Hypothalamus (tissue), 51 donors: ENCODE measurements at places on chromosomes 3 and 15.

DNA sequence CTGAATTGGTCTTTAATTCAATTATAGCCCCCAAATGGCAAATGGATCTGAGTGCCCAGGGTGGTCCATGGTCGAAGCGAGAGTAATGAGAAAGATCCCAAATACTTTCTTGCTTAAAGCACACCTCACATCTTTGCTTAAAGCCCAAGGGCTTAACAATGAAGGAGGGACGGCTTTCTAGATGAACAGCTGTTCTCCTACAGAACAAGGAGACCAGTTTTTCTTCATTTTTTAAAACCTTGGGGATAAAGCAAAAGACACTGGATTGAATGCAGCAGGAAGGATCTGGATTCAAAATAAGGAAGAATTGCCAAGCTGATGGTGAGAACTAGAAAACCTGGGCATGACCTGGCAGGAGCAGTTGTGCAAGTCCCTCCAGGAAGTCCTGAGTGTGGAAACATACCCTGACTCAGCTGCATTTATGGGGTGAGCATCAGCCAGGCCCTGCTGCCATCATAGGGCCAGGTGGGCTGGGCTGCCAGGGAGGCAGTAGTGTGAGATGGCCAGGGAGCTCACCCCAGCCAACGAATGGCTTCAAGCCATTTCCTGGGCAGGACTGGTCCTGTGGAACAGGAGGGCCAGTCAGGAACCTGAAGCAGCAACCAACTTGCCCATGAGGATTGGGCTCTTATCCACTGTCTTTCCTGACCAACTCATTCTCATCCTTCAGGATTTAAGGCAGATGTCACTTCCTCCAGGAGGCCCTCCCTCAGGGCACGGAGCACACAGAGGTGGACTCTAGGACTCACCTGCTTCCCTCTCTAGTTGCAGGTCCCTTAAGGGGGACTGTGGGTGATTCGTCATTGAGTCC, 18.4 kb upstream of the RHCG start:
- no peak for DNase-seq

DNA sequence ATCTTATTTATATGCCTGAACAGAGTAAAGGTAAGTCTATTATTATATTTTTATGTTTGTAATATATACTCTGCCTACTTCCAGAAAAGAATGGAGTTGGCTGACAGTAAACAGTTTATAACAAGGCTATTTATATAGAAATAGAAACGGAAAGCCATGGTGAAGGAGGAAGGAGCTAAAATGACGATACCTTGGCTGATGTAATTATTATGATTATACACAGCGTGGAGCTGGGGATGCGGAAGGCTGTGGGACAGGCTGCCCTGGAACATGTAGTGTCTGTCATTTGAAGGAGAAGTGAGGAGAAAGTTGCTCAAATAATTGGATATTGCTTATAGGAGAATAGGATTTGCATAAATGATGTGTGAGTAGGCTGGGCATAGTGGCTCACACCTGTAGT, 37.8 kb downstream of the CEMIP start:
- DNase-seq, result no peak

DNA sequence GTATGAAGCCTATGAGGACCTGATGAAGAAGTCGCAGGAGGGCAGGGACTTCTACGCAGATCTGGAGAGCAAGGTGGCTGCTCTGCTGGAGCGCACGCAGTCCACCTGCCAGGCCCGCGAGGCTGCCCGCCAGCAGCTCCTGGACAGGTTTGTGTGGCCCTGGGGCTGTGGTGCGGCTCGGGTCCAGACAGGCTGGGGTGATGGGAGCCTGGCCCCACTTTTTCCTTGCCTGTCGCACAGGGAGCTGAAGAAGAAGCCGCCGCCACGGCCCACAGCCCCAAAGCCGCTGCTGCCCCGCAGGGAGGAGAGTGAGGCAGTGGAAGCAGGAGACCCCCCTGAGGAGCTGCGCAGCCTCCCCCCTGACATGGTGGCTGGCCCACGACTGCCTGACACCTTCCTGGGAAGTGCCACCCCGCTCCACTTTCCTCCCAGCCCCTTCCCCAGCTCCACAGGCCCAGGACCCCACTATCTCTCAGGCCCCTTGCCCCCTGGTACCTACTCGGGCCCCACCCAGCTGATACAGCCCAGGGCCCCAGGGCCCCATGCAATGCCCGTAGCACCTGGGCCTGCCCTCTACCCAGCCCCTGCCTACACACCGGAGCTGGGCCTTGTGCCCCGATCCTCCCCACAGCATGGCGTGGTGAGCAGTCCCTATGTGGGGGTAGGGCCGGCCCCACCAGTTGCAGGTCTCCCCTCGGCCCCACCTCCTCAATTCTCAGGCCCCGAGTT, 29.0 kb downstream of the PTPN23 start:
- no peak for DNase-seq

GRCh38 chr3:54240-54639, 142.3 kb upstream of the CHL1 start:
- DNase-seq, result no peak

GRCh38 chr3:127258733-127259132, 29.1 kb downstream of the PRR20G start:
- DNase-seq, result no peak

DNA sequence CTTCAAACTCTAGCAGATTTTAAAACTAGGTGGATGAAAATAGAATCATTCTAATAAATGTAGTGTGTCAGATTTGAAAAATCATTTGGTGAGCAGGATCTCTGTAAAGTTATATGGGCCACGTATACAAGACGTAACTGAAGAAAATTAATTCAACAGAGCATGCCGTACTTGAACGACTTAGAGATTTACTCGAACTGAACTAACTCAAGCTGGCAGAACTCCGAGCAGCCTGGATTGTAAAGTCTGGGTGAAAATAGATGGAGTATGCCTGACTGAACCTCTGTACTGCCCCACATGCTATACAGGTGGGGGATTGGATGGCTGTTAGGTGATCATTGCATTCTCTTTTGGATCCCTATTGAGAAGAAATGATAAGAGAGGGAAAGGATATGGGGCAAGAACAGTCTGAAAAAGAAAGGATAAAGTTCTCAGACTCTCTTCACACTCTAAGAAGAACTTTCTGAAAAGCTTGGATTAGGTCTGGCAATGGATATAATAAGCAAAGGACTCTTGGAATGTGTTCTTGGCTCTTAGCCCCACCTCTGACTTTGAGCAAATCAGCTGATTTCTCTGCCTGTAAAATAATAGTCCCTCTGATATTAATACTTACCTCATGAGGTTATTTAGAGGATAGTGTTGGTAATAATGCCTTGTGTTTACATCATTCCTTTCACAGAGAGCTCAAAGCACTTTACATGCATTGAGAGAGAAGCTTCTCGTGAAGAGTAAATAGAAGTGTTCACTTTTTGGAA, 147.5 kb downstream of the FILIP1L start:
- DNase-seq, result no peak

DNA sequence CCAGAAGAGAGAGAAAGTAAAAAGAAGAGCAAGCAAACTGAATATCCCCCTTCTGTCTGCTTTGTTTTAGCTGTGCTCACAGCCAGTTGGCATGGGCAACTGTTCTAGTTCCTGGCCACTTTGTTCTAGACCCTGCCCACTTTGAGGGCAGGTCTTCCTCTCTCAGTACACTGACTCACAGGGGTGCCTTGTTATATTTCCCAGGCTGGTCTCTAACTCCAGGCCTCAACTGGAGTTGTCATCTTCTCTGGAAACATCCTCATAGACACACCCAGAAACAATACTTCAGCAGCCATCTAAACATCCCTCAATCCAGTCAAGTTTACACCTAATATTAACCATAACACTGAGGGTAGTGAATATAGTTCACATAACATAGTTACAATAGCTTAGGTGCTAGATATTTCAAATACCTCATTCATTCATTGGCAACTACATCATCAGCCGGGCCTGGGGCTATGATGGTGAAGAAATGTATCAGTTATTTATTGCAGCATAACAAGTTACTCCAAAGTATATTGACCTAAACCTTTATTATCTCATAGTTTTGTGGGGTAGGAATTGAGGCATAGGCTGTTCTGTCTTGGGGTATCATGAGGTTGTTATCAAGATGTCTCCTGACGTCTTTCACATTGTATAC, 106.0 kb downstream of the UBE2E2 start:
- DNase-seq, result no peak

DNA sequence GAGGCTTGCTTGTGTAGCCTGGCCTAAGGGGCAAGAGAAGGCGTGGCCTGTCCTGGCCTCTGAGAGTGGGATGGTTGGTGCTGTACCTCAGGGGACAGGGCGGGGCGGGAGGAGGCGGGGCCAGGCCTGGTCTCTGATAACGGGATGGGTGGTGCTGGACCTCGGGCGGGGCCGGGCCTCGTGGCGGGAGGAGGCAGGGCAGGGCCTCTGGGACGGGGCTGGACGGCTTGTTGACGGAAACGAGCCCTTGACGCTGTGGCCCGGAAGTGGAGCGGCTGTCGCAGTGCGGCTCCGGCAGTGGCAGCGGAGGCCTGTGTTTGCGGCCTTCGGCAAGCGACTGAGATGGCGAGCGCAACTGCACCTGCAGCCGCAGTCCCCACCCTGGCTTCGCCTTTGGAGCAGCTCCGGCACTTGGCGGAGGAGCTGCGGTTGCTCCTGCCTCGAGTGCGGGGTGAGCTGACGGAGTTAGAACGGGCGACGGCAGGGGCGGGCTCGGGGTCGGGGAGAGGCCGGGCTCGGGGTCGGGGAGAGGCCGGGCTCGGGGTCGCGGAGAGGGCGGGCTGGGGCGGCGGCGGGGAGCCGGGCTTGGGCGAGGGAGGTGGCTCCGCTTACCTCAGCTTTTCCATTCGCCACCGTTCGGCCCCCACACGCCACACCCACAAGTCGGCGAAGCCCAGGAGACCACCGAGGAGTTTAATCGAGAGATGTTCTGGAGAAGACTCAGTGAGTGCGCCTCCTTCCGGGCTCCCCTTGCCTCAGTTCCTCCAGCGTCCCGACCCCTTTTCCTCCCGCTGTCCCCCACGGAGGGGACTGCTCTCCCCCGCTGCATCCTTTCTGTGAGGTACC, at the start of gene CCNDBP1:
CCNDBP1 (plus strand) TSS at position 247 of the 846 bp plus-strand sequence; CDS start at position 343, 96 bp downstream.
- DNase-seq, result peak; percentile 39

GRCh38 chr3:142888481-142889211, at the start of gene PCOLCE2:
Gene PCOLCE2 (minus strand): TSS chr3:142889083. CDS start chr3:142888896, 187 bp downstream.
- peak; percentile 12 for DNase-seq
